ENCODE measurements at places on chromosomes 3 and 15.

DNA sequence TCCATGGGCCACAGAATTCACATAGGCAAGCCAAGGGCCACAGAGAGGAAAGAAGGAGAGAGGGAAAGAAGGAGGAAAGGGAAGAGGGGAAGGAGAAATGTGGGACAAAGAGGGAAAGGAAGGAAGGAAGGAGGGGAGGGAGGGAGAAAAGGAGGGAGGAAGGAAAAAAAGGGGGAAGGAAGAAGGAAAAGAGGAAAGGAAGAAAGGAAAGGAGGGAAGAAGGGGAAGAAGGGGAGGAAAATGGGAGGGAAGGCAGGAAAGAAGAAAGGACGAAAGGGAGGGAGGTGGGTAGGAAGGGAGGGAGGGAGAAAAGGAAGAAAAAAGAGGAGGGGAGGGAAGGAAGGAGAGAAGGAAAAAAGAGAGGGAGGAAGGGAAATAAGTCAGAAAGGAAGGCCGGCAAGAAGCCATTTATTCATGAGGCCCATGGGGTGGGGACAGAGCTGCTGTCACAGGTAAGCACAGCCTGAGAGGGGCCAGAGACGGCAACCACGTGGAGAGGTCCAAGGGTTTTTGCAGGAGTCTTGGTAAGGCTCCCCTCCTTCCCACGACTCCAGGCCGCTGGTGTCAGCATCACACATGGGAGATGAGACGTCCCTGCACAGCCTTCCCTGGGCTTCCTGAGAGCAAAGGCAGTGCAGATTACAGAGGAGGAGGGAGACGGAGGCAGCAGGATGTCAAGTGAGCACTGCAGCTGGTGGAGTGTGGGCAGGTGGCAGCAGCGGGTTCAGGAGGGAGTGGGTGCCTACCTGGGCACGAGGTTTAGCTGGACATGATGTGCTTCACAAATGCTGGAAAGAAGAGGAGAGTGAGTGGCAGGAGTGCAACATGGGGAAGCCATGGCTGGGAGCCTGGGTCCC, 5.5 kb downstream of the MYL3 start:
- no peak for DNase-seq

DNA sequence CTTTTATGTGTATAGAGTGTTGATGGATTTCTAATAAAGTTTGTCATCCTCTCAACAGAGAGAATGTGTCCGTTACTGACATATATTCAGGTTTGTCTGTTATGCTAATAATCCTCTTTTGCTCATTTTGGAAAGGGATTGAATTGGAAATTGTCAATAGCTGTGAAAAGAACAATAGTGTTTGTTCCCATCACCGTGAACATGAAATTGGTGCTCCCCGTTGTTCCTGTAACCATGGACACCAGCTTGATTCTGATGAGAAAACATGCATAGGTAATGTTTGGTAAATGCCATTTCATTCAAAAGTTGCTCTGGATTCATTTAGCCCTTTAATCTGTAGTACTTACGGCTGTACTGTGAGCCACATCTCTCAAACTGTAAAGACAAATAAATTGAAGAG, 707.0 kb upstream of the GOLIM4 start:
- DNase-seq = no peak

DNA sequence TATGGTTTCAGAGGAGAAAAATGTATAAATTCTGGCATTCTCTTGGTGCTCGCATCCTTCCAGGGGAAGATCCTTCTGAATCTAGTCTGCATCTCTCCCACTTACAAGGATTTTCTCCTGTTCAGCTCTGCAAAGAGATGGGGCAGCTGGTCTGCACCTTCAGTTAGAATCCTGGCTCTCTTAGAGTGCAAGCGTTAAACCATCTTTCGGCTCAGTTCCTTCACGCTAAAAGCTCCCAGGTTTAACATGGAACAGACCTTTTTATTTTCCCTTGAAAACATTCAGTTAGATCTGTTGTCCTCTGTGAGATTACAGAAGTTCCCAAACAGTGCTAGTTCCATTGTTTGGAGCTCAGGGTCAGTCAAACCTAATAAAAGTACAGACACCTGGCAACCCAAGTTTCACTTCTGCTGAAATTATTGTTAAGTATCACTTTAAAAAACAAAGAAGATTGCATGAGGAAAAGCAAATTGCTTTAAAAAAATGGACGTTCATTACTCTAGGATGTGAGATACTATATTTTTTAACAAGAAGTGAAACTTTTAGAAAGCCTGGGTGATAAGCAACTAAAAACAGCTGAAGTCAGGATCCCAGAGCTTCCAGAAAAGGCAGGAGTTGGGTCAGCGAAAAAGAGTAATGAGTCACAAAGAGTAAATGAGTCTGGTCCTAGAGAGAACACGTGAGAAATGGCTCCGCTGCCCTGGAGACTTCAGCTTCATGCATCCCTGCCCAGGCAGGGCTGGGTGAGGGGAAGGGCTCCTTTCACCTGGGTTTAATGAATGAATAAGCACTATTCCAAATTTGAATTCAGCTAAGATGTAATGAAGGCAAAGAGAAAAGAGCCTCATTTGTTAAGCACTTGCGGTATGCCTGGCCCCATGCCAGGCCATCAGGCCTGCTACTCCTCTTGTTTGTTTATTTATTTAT, 63.3 kb downstream of the ABTB1 start:
- peak; percentile 26 for DNase-seq

- DNase-seq = no peak
Measured at GRCh38 chr3:12451481-12451880, 32.8 kb upstream of the TSEN2 start.

DNA sequence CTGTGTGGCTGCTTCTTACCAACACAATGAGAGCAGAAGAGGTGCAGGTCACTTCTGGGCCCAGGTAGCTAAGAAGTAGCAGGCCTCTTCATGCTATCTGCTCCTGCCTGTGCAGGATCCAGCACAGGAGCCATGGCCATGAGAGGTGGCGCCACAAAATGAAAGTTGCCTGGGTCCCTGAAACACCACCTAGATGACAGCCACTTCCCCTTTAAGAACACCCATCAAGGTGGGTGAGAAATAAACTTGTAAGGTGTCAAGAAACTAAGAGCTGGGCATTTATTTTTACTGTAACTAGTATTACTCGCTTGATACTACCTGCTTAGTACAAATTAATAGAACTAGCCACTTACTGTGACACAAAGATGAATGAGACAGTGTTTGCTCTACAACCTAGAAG, 484.6 kb upstream of the TBL1XR1 start:
- no peak for DNase-seq

DNA sequence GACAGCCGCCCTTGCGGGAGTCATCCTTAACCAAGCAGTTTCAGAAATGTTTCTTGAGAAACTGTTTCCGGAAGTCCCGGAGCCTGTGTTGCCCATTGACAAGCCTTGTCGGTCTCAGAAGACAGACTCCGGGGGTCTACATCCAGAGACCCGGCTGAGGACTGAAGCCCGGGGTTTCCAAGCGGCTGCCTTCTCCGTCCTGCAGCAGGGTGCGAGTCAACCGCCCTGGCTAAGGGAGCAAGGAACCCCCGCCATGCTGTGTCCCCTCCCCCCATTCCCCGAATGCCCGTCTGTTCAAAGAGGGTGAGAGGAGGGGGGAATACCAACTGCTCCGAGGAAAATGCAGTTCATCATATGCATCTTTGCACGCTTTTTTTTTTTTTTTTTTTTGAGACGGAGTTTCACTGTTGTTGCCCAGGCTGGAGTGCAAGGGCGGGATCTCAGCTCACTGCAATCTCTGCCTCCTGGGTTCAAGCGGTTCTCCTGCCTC, 61.6 kb downstream of the ATP1B3 start:
- no peak for DNase-seq

DNA sequence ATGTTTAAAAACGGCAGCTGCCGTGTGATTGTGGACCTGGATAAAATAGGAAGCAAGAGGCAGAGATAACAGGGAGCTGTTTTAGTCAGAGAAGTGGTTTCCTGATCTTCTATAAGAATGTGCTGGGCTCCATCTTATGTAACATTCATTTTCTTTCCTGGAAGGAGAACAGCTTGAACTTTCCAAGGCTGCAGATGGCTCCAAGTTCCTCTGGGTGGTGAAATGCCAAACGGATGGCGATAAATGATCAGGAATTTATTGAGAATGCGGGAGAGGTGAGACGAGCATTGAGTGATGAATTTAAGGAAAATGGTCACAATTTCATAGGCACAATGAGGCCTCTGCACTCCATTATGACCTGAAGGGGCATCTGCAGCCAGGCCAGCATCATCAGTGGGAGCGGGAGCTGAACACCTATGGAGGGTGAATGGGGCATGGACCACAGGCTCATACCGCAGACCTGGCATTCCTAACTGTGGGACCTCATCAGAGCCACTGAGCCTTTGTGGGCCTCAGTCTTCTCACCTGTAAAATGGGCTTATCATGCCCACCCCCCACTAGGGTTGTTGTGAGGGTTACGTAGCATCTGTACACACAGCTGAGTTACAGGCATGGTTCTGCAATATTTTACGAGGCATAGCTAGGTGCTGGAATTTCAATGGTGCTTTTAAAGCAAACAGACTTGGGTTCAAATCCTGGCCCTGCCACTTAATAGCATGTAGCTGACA, 17.1 kb downstream of the MGLL start:
- DNase-seq = no peak

DNA sequence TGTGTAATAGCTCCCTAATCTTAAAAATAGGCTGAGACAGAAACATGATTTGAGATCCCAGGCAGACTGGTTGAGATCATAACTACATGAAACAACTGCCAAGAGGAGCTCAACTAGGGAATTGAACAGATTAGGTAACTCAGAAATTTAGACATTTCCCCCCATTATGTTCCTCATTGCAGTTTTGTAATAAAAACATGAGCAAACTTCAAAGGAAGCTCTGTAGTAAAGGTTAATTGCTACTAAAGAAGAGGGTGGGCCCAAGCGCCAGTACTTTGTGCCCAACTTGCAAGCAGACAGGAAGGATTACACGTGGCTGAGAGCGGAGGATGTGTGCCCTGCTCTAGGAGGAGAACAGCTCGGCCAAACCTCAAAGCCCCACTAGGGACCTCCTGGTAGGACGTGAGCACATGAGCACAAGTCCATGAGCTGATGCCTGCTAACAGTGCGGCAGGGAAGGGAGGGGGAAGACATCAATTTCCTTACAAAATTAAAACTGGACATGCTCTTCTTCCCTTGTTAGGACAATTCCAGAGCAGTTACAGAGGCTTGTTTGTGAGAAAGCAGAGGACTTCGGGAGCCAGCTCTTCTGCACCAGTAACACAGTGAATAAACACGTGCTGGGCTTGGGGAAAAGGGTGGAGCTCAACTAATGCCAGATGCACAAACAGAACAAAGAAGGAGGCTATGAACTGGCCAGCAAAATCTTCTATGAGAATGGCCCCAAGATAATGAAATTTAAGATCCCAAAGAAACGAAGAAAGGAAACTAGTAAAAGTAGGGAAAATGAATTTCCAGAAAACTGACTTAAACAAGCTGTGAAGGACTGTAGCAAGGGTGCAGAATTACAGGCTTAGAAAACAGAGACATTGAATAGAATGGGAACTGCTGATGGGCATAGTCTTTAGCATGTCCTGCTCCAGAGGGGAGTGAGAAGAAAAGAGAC, 275.5 kb downstream of the MECOM start:
- DNase-seq = no peak

- DNase-seq = no peak
Measured at GRCh38 chr15:81843226-81843625, 202.6 kb downstream of the MEX3B start.

GRCh38 chr3:78614486-78614885, 1153.3 kb downstream of the ROBO1 start:
- DNase-seq = no peak

DNA sequence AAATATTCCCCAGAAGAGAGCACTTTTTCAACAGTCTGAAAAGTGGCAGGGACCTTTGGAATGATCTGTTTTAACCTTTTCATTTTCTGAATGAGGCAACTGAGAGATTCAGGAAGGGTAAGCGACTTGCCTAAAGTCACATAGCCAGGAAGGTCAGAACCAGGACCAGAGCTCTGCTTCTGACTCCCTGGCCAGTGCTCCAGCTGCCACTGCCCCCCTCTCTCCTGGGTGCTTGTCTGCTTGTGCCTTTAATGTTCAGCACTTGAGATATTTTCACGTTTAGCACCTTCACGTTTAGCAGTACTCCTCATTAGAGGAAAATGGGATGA, 68.3 kb downstream of the SMAD3 start:
- no peak for DNase-seq

All from NCI-H2081 (cell line).